ENCODE measurements at places on chromosomes 12 and 14.

DNA sequence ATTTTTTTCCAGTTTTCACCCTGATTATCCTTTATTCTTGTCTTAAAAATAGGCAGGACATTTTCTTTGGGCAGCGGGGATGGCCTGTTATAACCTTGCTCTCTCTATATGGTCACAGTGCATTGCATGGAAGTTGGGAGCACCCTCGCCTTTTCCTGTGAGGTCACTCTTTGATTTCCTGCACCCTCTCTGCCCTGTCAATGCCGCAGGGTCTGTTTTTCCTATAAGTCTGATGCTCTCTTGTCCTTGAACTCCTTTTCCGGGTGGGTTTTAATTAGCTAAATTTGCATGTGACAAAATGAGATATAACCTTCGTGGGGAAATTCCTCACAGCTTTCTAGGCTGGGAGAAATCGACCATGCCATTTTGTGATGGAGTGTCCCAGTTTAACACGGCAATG lies 194.3 kb downstream of the CACNA1C start:
- DNase-seq, result no peak

GRCh38 chr14:81523016-81523415 lies 10.6 kb downstream of the SEL1L start:
- DNase-seq, result no peak

DNA sequence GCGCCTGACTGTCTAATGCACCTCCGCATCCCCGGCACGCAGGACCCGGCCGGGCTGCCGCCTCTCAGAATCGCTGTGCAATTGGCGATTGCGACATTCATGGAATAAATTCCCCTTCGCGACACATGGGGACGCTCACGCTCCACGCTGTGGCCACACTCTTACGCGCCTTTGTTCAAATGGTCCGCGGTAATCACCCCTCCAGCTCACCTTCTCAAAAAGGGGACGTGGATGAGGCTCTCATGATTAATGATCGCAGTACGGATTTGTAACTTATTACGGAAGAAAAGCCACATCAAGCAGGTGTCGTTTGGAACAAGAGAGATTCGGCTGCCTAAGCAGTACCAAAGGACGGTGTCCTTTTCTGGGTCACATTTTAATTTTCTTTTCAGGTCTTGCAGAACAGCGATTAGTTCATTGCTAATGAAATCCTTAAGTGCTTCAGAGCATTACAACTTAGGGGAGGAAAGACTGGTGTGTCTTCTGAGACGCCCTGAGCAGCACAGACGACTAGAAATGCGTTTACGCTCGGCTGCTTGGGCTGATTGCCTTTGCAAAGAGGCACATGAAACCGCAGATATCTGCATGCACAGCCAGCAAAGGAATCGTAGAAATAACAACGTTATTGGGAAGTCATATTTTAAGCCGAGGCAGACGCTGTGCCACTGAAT lies 37.3 kb upstream of the ADGRD1 start:
- DNase-seq, result peak; percentile 64

DNA sequence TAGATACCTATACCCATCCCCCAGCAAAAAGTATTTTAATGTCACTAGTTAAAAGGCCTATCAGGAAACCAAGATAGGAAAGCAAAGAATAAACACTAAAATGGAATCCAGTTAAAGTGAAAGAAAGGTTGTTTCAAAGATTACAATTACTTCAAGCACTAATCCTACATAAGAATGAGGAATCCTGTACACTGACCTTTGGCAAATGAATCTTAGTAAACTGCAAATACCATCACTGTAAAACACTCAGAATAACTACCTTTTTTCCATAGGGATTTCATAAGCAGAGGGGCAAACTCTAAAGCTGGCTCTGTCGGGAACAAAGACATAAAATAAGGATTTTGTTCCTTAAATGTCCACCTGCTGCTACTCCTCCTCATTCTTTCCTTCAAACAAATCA lies 25.9 kb downstream of the CEP83 start:
- no peak for DNase-seq

- DNase-seq, result peak; percentile 78
These were observed 60.6 kb downstream of the PTPRB start for GRCh38 chr12:70576341-70577282.

DNA sequence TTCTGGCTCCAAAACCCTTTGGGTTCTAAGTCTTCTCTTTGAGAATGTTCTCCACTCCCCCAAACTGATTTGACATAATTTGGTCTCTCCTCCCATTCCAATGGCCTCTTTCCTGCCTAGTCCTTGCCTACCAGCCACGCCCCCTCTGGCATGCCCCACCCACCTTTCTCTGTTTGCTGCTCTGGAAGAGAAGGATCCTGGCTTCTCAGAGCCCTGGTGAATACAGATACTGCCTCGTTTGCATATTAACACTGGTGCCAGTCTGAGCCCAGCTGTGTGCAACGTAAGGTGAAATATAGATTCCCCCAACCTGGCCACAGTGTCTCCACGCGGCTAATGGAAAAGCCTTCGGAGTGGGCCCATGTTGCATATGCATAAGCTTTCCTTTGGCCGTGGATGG lies 79.7 kb downstream of the PAPOLA start:
- DNase-seq, result no peak

DNA sequence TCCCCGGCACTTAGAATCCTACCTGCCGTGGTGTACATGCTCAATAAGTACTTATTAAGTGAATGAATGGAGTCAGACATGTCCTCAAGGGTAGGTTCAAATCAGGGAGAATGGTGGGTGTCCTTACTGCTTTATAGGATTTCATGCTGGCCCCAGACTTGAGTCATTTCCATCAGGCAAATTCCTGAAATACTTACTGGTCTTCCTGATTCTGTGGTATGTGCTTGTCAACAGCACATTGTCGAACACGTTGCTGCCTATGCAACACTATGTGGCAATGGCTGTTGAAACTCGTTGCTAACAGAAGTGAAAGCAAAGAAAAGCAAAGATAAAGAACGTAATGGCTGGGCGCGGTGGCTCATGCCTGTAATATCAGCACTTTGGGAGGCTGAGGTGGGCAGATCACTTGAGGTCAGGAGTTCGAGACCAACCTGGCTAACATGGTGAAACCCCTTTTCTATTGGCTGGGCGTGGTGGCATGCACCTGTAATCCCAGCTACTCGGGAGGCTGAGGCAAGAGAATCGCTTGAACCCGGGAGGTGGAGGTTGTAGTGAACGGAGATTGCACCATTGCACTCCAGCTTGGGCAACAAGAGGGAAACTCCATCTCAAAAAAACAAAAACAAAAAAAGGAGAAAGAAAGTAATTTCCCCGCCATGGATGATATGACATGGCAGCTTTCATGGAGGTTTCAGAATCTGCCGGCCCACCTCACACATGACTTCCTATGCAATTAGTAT lies 214.9 kb downstream of the ZFP36L1 start:
- no peak for DNase-seq

DNA sequence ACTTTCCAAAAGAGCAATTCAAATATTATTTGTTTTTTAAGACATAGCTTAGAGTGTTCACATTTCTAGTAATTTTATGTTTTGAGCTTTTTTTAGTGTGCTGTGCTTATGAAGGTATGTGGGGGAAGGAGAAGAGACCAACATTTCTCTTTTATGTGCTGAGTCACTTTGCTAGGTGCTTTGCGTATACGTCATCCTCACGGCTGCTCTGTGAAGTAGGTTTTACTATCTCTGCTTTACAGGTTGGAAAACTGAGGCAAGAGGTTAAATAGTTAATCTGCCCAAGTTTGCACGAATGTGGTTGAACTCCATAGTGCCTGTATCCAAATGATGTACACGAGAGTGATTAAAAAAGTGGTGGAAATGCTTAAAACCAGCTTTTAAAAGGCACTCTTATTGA lies 75.9 kb downstream of the AEBP2 start:
- no peak for DNase-seq

- no peak for DNase-seq
These were observed 377.1 kb downstream of the SLC16A7 start for GRCh38 chr12:59972905-59973304.

- no peak for DNase-seq
These were observed 24.2 kb upstream of the MMP17 start for GRCh38 chr12:131803961-131804521.

DNA sequence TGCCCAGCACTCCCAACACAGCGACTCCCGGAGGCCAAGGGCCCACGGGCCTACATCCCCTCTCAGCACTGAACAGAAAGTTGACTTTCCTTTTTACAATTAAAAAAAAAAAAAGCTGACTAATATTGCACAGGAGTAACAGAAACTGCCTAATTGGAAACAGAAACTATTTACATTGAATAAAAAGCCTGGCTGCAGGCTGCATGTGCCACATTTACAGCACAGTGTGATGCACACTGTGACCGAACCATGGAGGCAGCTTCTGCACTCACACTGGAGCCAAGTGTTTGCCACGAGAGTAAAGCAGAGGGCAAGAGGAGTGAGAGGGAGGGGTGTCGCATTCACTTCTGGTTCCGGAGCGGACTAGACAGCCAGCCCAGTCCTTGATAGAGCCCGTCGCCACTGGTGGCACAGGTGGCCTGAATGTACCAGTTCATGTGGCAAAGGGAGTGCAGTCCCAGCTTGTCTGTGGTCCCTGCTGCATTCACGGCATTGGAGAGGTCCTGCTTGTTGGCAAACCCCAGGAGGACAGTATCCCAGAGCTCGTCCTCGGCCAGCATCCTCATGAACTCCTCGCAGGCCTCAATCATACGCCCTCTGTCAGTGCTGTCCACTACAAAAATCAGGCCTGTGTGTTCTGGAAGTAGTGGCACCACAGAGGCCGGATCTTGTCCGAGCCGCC lies 59.2 kb downstream of the SPPL3 start:
- DNase-seq, result no peak

GRCh38 chr12:55829967-55830600 lies 697 bp upstream of the DNAJC14 start:
- no peak for DNase-seq

GRCh38 chr12:76569685-76570604 lies 10.4 kb upstream of the OSBPL8 start:
- no peak for DNase-seq

DNA sequence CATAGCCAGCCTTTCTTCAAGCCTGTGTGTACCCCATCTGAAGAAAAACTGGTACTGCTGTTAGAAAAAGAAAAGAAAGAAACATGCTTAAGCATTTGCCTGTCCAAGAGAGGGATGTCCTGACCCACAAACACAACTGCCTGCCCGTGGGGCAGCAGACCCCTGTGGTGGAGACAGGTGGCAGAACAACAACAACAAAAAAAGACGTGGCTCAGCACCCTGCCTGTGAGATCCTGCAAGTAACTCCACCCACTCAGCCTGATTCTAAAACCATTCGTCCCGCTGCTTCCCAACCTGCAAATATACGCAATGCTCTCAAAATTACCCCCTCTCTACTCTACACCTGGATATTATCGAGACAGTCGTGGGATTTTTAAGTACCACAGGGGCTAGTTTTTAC lies 64.9 kb upstream of the ZDHHC17 start:
- DNase-seq, result peak; percentile 23

DNA sequence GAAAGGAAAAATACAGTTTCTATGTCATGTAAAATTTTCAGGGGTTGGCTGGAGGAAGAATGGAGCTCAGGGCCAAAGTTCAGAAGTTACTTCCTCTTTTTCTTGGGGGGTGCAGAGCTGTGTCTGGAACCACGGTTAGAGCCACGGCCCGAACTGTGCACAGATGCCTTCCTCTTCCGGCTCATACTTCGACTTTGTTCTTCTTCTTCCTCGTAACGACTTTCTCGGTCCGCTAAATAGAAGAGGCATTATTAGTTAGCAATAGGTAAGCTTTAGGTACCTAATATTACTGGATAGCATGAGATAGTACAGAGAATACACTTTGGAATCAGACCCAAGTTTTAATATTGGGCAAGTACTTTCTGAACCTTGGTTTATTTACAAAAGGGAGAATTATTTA lies 31.2 kb downstream of the SUPT16H start:
- no peak for DNase-seq

GRCh38 chr14:68328509-68328908 lies 464.4 kb downstream of the ZFP36L1 start:
- no peak for DNase-seq

GRCh38 chr12:129049917-129050316 lies 196.6 kb downstream of the GLT1D1 start:
- no peak for DNase-seq

DNA sequence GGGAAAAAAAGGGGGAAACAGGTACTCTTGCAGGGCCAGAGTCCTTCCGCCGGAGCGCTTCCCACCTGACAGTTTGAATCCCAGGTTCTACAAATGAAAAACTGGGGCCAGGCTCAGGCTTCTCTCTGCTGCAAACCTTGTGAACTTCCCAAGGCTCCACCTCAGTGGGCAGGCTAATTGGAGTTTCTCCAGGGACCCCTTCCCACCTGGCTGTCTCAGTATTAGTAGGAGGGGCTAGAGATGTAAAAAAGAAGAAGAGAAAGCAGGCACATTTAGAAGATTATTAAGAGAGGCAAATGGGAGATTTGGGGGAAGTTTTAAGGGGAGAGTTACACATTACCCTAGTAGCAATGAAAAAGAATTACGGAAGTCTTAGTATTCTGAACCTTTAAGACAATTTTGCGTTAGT lies 20.0 kb upstream of the CLEC2D start:
- DNase-seq, result no peak

- no peak for DNase-seq
These were observed 3.7 kb downstream of the TBX5 start for GRCh38 chr12:114402084-114402717.

DNA sequence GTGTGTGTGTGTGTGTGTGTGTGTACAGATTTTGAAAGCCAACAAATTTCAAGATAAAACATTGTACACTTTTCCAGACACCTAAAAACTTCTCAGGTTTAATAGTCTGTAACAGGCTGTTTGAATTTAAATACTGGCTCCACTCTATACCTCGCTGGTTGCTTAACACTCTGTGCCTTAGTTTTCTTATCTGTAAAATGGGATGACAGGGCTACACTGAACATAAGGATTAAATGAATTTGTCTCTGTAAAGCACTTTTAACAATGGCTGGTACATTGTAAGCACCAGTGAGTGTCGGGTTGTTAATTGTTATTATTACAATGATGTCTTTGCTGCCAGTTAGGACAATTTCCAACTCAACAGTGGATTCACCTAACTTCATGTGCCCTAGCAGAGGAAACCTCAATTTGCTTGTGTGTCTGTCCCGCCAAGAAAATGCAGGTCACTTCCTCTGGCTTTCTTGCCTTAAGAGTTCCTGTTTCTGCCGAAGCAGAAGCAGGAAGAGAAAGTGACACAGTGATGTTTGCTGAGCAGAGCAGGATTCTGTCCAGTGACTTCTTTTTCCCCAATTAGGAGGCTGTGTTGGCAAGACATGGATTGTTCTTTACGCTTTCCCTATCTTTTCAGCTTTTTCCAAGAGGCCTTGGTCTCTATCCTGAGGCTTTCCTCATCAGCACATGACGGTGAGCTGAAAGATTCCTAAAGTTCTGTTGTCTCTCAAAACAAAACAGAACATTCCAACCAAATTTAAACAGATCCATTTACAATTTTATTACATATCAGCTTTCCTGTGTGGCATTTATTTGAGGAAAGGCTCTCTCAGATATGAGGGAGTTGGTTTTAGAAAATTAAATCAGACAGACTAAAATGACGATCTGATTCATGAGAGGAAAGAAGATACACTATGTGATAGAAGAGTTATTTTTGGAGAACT lies 154.1 kb upstream of the ATP2B1 start:
- no peak for DNase-seq

DNA sequence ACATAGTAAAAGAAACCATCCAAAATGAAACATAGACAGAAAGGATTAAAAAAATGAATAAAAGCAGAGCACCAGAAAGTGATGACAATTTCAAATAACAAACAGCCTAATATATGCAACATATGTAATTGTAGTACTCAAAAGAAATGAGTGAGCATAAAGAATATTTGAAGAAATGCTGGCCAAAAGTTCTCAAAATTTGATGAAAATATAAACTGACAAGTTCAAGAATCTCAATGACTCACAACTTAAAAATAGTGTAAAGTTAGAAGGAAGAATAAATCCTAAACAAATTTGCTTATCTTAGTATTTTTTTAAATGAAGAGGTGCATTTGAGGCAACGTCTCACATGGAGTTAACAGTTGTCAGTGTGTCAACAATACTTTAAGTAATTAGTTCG lies 498.9 kb downstream of the SLC6A15 start:
- DNase-seq, result no peak
